ENCODE measurements at places on chromosomes 6 and 20.

DNA sequence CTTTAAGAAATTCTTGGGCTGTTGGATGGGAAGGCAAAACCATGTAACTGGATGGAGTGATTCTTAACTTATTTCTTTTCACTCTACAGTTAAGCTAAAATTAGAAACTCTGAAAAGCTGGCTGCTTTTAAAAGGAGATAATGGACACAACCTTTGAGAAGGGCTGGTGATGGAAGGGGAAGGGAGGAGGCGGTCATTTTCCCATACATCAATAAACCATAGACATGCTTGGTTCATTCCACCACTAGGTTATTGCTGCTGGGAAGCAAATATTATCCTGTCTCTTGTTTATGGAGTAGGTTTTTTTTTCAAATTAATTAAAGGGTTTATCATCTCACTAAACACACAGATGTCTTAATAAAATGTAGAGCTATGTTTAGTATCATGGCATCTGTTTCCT is 76.2 kb downstream of the PLCB1 start:
- DNase-seq, result no peak

GRCh38 chr20:4814696-4815252 is 93.1 kb downstream of the PRND start:
- DNase-seq, result no peak

- DNase-seq, result no peak
These were observed 11.8 kb downstream of the ZBTB24 start for GRCh38 chr6:109471105-109471810.

DNA sequence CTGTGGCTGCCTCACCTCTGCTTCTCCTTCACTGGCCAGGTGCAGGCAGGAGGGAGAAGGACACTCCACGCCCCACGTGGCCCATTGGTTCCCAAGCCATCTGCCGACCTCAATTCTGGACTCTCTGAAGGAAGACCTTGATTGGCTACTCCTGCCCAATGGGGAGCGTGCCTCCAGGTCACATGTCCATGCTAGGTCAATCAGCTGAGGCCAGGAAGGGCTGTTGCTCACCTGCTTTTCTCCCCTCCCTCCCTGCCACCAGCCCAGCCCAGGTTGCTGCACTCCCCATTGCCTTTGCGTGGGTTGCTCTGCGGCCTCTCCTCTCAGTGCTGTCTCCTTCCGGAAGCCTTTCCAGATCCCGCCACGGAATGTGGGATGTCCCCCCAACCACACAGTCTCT is 21.9 kb upstream of the CDH4 start:
- no peak for DNase-seq
